ENCODE measurements at places on chromosomes 3 and 15.

DNA sequence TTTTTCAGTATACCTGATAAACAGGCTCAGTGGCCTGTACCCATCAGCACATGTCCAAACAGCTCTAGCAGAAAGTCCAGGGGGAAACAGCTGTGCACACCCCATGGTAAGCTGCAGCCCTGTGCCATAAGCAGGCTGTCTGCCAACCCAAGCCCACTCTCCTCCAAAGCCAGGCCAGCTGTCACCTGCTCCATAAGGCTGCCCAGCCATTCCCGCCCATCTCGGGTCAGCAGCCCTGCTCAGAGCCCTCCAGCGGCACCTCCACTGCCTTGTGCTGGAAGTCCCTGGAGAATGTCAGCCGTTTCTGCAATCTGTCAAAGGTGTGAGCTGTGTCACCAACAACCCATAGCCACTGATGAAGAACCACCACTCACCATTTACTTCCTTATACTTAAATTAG, 82.0 kb downstream of the NTRK3 start:
- no peak for DNase-seq

DNA sequence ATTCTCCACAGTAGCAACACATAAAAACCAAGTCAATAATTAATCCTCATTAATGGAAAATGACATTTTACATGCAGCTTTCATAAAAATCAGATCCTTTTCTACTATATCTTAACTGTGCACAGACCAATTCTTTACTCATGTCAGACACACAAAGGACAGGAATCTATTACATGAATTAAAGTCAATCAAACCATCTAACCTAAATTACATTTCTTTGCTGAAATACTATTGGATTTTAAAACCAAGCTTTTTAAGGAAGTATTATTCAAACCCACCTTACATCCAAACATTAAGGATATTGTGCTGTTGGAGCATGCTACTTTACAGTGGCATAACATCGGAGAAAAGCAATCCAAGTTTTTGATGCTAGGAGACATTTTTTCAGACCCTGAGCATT, 72.8 kb downstream of the DLG1 start:
- DNase-seq: no peak

DNA sequence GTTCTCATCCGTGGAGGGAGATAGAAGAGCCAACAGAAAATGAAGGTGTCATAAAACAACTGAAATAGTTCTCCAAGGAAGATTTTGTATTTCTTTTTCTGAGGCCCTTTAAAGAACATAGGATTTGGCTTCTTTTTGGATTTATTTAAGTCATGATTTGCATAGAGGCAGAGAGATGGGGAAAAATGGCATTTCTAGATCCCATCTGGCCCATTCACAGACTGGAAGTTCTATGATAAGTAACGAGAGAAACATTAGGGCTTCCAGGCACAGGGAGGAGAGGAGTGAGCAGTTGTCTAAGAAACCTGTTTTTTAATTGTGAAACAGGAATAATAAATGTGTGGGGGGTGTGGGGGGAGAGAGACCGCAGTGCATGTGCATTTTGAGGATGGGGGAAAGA, 285.8 kb upstream of the LMCD1 start:
- DNase-seq: no peak

GRCh38 chr15:52421029-52421428, 107.7 kb downstream of the MYO5A start:
- no peak for DNase-seq

GRCh38 chr3:119976214-119976613, 118.0 kb downstream of the GSK3B start:
- no peak for DNase-seq

- DNase-seq: no peak
Measured at GRCh38 chr3:111712294-111713167, 117.4 kb upstream of the ZBED2 start.

- no peak for DNase-seq
Measured at GRCh38 chr3:195873971-195874370, 34.4 kb downstream of the TNK2 start.

DNA sequence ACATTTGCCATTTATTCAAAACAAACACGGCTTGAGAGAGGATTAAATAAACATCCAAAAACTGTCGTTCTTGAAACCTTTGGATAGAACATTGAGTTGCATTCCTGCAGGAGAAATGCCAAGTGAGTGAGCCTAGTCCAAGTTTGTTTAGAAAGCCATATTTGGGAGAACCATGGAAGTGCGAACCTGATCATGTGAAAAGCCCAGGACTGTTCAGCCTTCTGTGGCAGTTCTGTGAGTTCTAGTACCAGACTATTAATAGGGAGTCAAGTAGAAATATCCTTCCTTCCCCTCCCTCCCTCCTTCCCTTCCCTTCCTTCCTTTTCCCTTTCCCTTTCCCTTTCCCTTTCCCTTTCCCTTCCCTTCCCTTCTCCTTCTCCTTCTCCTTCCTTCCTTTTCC, 470.4 kb downstream of the LPP start:
- no peak for DNase-seq

DNA sequence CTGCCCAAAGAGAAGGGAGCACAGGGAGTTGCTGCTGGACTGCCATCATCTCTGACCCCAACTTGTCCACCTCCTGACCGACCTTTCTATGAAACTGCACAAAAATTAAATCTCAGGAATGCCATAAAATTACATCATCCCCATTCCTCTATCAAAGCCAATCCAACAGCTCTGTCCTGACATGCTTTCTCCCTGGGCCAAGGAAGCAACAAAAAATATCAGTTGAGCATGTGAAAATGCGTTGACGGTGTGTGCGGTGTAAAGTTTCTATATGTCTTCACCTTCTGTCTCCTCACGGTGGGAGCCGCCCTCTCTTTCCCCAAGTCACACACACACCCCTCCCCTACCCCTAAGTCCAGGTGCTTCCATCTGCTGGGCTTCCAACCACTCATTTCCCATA, 3.6 kb upstream of the ZNF774 start:
- no peak for DNase-seq

DNA sequence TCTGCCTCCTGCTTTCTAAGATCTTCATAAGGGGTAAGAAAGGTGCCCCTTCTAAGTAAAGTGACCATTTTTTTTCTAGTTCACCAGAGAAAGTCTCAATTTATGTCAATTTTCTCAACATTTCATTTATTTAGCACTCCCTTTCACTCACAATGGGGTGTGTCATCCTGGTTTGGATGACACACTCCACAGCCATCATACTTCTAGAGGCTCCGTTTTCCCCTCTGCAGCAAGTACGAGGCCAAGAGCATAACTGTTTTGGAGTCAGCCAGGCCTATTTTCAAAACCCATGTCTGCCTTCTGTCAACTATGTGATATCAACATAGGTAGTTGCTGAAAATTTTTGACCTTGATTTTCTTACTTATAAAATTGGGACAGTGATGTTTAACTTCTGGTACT, 703.2 kb downstream of the NLGN1 start:
- no peak for DNase-seq

DNA sequence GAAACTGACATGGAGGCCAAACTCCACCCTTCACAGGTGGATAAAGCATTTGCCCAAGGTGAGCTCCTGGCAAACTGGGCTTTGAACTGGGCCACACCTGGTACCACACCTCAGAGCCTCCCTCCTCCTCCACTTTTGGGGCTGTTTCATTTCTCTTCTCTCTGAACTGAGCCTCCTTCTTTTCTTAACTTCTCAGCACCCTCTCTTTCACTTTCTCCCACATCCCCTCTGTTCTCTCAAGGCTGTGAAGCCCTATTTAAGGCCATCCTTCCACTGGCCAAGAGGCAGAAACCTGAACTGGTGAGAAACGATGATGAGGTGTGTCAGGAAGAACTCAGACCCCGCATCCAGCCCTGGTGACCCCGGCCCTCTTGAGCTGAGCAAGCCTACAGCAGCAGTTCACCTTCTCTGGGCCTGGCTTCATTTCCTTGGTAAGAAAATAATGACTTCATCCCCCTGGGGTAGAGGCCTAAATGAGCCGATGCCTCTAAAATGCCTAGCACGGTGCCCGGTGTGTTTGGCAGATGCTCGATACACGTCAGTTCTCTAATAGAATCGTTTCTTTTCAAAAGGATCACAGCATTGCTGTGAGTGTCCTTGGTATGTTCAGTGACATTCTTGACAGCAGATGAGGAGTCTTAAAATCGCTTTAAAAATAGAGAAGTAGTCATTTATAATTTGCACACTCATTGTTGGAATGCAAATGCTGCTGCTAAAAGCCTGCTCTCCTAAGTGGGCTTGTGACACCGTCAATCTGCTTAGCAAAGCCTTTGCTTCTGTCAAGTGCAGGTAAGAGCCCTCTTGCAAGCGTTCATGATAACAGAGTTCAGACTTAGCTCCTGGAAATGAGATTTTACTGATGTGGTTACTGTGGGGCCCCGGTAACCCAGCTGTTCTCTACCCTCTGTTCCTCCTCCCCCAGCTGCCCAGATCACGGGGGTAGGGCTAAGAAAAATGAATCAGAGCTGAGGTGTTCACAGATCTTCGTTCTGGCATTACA, 97.7 kb upstream of the ATP2B2 start:
- DNase-seq: no peak

- DNase-seq: no peak
Measured at GRCh38 chr15:87193481-87193880, 1063.1 kb downstream of the NTRK3 start.

Data from T47D (cell line).